ENCODE measurements at places on chromosomes 2 and 18. TPM values are rescaled to one million over a fixed set of nuclear protein-coding genes. Genes with fewer than 3 reads are reported as not detected.

The DSC3 gene
- 1.6 TPM for total RNA-seq

The HYCC2 gene
- 2.9 TPM for total RNA-seq

The LINC00305 gene
- not detected for total RNA-seq

The SP5 gene
- not detected for total RNA-seq

The VAMP8 gene
- total RNA-seq = 16.7 TPM

The CCDC74B gene
- 4.2 TPM for total RNA-seq

The CNRIP1 gene
- total RNA-seq = 1.8 TPM

The DNER gene
- total RNA-seq = 10.4 TPM

The IL1RN gene
- total RNA-seq = 0.39 TPM

The FOSL2 gene
- 83.9 TPM for total RNA-seq

The NLRC4 gene
- 0.11 TPM for total RNA-seq

The SPEG gene
- 7.0 TPM for total RNA-seq

The SERPINB12 gene
- not detected for total RNA-seq

The MC4R gene
- total RNA-seq = not detected

The ASPRV1 gene
- 0.25 TPM for total RNA-seq

The HOXD4 gene
- 0.61 TPM for total RNA-seq

The MRPL19 gene
- 70.8 TPM for total RNA-seq

The EVX2 gene
- not detected for total RNA-seq

The GPBAR1 gene
- 0.29 TPM for total RNA-seq

The CDKL4 gene
- not detected for total RNA-seq

The CPLX4 gene
- total RNA-seq = not detected

The SP140L gene
- 3.0 TPM for total RNA-seq

The UGT1A10 gene
- total RNA-seq = not detected

The RAB6C gene
- not detected for total RNA-seq

The M1AP gene
- not detected for total RNA-seq

The CTAGE1 gene
- total RNA-seq = not detected

The VIL1 gene
- total RNA-seq = 0.17 TPM

The SLC4A5 gene
- total RNA-seq = 0.47 TPM

The FEV gene
- total RNA-seq = not detected

The ANKRD30B gene
- total RNA-seq = not detected

The SLC14A1 gene
- not detected for total RNA-seq

The NEURL3 gene
- 0.62 TPM for total RNA-seq

The HOXD1 gene
- 0.17 TPM for total RNA-seq

The MFF gene
- total RNA-seq = 111 TPM

The TSPYL6 gene
- total RNA-seq = not detected

The DLGAP1 gene
- not detected for total RNA-seq

The AQP4 gene
- not detected for total RNA-seq

The IL1RL1 gene
- 1.0 TPM for total RNA-seq

The CPO gene
- total RNA-seq = not detected

The CFAP221 gene
- total RNA-seq = 0.38 TPM
